Activated B cell treated with CpG ODN at 0.5 μM for 24 hours (primary cell): ENCODE measurements at places on chromosomes 1 and 21. TPM values are rescaled to one million over a fixed set of nuclear protein-coding genes. Genes with fewer than 3 reads are reported as not detected.

GRCh38 chr1:55696181-55696754 lies 481.1 kb upstream of the USP24 start:
- no peak for DNase-seq

GRCh38 chr1:186559601-186560116 lies 98.7 kb upstream of the PDC start:
- DNase-seq = no peak

DNA sequence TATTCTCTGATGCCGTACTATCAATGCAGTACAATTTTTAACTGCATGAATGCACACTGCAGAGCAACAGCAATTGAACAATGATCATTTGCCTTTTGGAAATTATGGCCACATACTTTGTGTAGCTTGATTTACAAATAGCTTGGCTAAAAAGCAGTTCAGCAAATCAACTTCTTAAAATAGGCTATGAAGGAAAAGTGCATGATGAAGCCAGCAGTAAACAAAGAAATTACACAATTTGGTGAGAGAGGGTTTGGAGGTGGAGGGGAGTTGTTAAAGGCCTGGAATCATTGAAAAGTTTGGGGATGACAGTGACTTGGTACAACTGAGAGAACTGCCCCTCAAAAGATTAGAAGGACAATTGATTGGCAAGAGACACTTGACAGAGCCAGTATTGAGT lies 6.5 kb downstream of the PIGM start:
- no peak for DNase-seq

- no peak for DNase-seq
Observed at GRCh38 chr1:42788021-42788420, 3.2 kb downstream of the TMEM269 start.

- no peak for DNase-seq
Observed at GRCh38 chr1:62954758-62955157, 170.8 kb downstream of the ATG4C start.

Gene SPATC1L
- total RNA-seq = 7.5 and 7.9 TPM in 2 replicates

GRCh38 chr1:38686167-38686926 lies 173.2 kb downstream of the RRAGC start:
- no peak for DNase-seq

Gene RPS6KA1
- total RNA-seq = 139 and 150 TPM in 2 replicates

- no peak for DNase-seq
Observed at GRCh38 chr1:236760480-236760879, 34.6 kb upstream of the MTR start.

Gene CHRM3
- not detected in 2 replicates for total RNA-seq
